ENCODE measurements at places on chromosomes 12 and 14.
A peak's percentile ranks its signal among the peaks of the same experiment; 100 is the strongest.

DNA sequence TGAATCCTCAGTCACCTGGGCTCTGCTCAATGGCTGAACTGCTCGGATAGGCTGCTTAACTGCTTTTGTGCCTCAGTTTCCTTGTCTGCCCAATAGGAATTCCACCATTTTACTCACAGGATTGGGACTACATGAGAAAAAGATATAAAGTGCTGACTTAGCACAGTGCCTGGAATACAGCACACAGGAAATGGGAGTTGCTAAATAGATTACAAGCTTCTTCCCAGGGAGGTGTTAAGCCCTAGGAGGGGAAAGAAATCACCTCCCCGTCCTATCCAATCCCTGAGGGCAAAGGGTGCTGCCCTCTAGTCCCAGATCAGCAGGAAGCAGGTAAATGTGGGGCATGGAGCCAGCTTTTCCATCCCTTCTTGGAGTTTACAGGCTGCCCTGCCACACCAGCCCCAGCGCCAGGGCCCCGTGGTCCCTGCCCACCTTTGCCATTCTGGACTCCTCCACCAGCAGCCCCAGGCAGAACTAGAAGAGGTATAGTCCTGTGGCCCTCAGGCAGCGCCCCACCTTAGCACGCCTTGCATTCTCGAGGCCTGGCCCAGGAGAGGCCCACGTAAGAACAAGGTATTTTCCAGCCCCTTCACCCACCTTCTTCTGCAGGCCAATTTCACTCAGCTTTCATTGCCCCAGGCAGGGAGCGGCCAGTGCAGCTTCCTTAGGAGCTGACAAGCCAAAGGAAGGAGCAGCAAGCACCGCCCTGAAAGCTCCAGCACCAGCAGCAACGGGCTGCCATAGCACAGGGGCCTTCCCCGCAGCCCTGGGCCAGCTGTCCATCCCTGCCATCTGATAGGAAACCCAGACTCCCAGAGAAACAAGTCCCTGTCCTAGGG is 28.8 kb upstream of the RPLP0 start:
- no peak for DNase-seq

GRCh38 chr12:101839324-101840283 is 8.8 kb upstream of the GNPTAB start:
- DNase-seq = peak; percentile 68

DNA sequence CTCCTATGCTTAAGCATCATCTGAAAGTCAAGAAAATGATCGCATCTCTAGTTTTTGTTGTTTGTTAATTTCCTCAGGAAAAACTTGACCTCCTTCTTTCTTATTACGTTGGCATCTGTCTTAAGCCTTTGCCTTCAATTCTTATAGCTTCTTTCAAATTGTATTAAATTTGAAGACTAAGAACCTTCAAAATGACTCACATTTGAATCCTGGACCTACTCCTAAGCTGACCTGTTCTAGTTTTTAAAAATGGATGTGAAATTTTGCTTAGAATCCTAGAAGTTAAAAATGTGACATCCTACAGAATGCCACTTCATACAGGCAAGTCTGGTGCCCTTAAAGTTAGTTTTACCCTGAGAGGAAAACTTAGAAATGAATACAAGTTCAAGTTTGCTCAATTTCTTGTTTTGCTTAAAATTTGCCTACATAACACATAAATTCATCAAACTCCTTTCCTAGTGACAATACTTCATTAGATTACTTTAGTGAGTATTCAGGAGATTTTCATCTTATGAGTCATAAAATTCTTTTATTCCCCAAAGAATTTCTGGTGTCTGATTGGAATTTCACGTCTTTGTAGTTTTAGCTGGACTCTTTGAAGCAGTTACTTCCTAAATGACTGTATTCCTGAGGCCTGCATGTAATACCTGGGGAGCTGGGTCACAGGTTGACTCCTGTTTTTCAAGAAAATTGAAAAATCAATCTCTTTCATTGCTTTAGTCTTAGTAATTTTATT is 152.3 kb downstream of the MSRB3 start:
- DNase-seq = peak; percentile 63

- DNase-seq = no peak
Measured at GRCh38 chr12:4807116-4807783, 87.0 kb downstream of the GALNT8 start.

- DNase-seq = peak; percentile 97
Measured at GRCh38 chr12:104177663-104178501, 37.7 kb upstream of the TXNRD1 start.

DNA sequence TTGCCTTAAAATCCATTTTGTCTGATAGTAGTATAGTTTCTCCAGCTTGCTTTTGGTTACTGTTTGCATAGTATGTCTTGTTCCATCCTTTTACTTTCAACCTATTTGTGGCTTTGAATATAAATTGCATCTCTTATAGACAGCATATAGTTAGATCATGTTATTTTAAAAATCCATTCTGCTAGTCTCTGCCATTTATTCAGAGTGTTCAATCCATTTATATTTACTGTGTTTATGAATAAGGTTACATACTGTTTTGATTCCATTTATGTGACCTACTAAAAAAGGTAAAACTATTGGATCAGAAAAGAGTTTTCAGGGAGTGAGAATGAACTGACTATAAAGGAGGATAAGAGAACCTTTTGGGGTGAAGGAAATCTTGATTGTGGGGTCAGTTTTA is 29.6 kb upstream of the VPS33A start:
- no peak for DNase-seq

GRCh38 chr12:95164656-95165055 is 52.6 kb downstream of the FGD6 start:
- peak; percentile 30 for DNase-seq

GRCh38 chr14:95741038-95741490 is 27.1 kb upstream of the TCL1A start:
- no peak for DNase-seq

GRCh38 chr12:116338064-116338846 is 60.8 kb upstream of the MED13L start:
- no peak for DNase-seq

DNA sequence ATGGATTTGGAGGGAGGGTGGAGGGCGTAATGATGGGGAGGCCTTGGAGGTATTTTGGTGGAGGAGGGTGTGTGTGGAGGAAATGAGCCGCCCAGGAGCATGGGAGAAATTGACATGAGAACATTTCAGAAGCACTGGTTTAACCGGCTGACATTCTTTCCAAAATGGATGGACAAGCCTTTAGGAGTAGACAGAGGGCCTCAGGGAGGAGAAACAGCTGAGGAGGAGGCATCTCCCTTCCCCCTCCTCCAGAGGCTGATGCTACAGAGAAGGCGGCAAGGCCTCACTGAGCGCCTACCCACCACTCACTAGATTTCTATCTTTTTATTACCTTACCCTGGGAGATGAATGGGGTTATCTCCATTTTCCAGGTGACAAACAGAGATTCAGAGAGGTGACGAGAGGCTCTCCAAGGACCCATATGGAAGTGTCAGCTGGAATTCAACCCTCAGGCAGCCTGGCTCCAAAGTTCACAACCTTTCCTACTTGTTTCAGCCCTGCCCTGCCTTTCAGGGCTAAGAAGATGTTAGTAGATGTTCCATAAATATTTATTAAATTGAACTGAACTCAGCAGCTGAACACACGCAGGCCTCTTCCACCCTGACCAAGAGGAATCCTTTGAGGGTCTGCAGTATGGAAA is 289.6 kb downstream of the ZFP36L1 start:
- no peak for DNase-seq

DNA sequence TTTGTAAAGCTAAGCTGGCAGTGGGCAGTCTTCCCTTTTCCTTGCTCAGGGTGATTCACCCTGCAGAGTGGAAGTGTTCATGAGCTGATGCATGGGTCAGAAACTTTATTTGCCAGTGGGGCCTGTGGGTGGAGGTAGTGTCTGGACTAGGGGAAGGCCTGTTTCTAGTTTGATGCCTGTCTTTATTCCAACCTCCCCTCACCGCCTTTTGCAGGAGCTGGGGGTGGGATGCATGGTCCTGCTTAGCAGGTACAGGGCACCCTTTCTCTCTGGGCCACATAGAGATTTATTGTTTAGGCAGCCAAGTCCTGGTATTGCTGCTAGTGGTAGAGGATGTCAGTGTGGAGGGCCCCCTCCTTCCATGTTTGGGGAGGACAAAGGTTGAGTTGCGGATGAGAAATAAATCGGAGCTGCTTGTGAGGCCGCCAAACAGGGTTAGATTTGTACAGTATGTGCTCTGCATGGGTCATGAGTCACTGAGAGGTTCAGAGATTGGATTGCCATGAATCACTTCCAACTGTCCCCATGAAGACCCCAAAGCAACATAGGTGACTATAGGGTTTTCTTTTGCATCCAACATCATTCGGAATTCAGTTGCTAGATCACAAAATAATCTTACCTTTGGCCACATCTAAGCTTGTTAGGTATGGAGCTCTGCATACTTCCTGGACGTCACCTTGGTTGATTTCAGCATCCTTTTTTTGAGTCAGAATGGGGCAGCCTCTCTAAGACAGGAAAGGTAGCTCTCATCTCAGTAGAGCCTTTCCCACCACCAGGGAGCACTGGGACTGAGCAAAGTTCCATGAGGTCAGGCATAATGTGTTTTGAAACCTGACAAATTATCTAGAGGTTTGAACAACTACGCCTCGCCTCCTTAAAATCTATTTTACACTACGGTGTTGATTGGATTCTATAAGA is 8.8 kb downstream of the SMOC1 start:
- peak; percentile 71 for DNase-seq

GRCh38 chr12:106840243-106840642 is 65.8 kb downstream of the RIC8B start:
- DNase-seq = peak; percentile 64

DNA sequence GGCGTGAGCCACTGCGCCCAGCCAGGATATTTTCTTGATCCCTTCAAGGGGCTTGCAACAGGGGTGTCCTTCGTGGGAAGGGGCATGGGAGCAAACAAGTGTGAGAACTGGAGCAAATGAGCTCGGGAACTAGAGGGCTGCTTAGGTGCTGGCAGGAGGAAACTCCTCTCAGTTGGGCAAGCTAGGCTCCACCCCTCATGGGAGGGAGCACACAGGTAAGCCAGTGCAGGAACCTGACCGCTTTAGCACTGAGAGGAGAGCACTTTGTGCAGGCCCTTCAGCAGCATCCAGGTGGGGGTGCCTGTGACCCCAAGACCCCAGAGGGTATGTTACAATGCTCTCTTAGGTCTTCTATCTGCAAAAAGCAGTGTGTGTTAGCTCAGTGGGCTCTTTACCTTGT is 755.4 kb upstream of the MDGA2 start:
- DNase-seq = no peak

DNA sequence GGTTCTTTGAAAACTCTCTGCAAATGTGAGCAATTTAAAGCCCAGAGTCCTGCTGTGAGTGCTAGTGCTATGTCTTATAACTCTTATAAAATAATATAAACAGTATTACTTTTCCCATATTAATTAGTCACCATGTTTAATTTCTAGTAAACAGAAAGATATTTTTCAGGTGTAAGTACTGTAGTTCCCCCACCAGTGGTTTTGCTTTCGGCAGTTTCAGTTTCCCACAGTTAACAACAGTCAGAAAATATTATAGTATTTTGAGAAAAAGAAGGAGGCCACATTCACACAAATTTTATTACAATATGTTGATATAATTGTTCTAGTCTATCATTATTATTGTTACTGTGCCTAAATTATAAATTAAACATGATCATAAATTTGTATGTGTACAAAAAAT is 800.5 kb downstream of the LRFN5 start:
- DNase-seq = no peak

DNA sequence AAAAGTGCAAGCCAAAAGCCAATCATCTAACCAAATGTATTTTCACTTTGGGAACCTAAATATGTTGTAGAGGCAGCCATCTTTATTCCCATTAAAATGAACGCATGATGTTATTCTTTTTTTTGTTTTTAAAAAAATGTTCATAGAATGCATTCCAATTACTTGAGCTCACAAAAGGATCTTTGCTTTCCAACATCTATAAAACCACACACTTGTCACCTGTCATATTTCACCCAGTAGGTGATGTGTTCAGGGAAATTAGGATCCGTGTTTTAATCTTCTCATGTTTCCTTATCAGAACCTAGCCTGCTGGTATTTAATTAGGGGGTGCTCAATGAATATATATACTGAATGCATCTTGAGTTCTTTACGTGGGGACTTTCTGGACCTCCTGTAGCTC is 13.6 kb downstream of the TTC8 start:
- no peak for DNase-seq

DNA sequence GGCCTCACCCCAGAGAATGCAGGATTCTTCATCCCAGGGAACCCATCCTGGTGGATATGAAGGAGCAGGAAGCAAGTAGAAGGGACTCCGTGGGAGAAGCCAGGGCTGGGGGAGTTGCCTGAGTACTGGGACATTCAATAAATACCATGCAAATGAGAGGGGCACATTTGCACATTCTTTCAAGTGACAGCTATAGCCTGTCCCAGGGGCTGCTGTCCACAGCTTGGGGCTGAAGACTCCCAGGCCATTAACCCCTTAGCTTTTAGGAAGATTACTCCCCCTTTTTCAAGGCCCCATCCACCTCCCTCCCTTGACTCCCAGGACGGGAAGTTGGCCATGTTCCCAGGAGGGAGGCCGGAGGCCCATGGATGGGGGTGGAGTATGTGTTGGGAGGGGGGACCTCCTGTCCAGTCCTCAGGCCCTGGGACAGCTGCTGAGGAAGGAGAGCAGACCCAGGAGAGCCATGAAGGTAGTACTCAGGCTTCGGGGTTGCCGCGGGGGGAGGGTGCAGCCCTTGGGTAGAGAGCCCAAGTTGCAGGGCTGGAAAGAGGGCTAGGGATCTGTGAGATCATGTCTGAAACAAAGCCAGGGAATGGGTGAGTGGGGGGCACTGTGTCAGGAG is 974 bp upstream of the TNS2 start:
- peak; percentile 62 for DNase-seq

DNA sequence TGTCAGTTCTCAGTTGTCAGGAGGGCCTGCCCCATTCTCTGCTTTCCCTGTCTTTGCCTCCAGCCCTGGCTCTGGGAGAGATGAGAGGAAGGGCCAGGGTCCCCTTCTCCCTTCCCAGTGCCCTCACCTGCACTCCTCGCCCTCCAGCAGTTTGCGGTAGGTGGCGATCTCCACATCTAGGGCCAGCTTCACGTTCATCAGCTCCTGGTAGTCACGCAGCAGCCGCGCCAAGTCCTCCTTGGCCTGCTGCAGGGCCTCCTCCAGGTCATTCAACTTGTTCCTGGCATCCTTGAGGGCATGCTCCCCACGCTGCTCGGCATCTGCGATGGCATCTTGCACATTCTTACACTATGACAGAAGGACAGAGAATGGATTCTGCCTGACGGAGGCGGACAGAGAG is 5.4 kb downstream of the KRT2 start:
- no peak for DNase-seq

DNA sequence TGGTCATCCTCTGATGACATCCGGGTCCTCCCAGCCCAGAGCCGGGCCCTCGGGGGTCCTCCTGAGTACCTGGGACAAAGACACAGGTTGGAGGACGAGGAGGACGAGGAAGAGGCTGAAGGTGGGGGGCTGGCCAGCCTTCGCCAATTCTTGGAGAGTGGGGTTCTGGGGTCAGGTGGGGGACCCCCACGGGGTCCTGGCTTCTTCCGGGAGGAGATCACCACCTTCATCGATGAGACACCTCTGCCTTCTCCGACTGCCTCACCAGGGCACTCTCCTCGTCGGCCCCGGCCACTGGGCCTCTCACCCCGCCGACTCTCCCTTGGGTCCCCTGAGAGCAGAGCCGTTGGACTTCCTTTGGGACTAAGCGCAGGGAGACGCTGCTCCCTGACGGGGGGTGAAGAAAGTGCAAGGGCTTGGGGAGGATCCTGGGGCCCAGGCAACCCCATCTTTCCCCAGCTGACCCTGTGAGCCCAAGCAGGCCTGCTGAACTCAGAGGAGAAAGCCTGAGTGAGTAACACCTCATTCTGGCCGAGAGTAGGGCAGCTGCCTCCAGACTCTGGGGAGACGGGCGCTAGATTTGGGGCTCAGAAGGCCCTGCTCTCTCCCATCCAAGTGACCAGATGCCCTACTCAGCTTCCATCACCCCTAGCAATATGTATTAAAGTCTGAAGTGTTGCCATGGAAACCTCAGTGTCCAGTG is 1.3 kb upstream of the P3H3 start:
- DNase-seq = no peak
